ENCODE measurements at places on chromosomes 7 and 10. TPM values are rescaled to one million over a fixed set of nuclear protein-coding genes. Genes with fewer than 3 reads are reported as not detected.

TEX36 gene
- not detected for total RNA-seq

ACSM6 gene
- total RNA-seq = not detected

EPHA1 gene
- 28.2 TPM for total RNA-seq

CCDC172 gene
- total RNA-seq = not detected

FFAR4 gene
- not detected for total RNA-seq

DNA sequence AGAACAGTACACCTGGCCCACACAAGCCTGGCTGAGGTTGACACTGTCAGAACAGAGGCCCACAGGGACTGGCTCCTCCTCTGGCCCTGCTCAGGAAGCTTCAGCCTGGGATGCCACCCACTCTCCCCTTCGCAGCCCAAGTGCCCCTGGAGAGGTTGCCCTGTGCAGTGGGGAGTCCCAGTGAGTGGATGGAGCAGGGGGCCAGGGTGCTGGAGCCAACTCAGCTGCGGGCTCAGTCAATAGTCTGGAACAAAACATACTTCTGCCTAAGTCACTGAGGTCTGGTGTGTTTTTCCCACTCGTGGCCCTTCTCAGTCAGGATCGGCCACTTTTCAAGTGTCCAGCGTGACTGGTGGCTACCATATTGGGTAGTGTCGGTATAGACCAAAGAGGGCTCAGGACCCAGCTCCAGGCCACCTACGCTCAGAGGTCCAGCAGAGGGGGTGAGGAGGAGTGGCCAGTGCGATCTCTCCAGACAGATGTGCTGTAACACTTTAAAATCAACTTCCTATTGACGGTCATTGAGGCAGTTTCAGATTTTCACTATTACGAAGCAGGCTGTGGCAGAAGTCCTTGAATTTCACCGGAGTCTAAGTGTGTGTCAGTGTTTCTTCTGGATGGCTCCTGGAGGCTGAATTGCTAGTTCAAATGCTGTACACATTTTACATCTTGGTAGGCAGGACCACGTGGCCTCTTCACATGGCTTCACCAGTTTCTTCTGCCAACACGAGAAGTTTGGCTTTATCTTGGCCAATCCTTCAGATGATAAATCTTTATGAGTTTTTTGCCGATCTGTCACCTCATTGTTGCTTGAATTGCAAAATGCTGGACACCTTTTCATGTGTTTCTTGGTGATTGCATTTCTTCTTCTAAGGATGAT, 994 bp upstream of the GCK start:
- no peak overlapping the region for H3K4me3 ChIP-seq
- peaks cover 3% of the 10 kb centered on the region for H3K4me1 ChIP-seq
- H3K36me3 ChIP-seq = no peaks in the 10 kb centered on the region
- no peak for DNase-seq

GRCh38 chr10:103717341-103718246, 137.8 kb downstream of the SH3PXD2A start:
- H3K36me3 ChIP-seq = no peaks in the 10 kb centered on the region
- no peak for DNase-seq
- no peak overlapping the region for H3K27ac ChIP-seq
- H3K4me3 ChIP-seq = no peak overlapping the region
- H3K27me3 ChIP-seq = peaks cover 1% of the 10 kb centered on the region
- peaks cover 4% of the 10 kb centered on the region for H3K4me1 ChIP-seq

DNA sequence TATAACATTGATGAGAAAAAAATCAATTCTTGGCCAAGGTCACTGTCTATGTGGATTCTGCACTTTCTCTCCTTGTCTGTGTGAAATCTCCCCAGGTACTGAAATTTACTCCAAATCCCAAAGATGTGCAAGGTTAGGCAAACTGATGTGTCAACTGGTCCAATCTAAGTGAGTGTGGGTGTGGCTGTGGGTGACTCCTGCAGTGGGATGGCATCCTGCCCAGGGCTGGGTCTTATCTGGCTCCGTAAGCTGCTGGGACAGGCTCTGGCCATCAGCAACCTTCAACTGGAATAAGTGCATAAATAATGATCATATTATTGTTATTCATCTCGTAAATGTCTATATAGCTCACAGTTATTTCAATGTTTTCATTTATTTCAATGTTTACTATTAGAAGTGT, 79.3 kb downstream of the JCAD start:
- H3K4me1 ChIP-seq = no peaks in the 10 kb centered on the region
- no peak for DNase-seq
- peaks cover 15% of the 10 kb centered on the region for H3K27me3 ChIP-seq

GRCh38 chr10:30384701-30385201, 35.7 kb upstream of the MTPAP start:
- no peak overlapping the region for H3K4me3 ChIP-seq
- no peaks in the 10 kb centered on the region for H3K36me3 ChIP-seq
- H3K27ac ChIP-seq = no peak overlapping the region

GRCh38 chr10:54065106-54065505, 735.9 kb downstream of the PCDH15 start:
- H3K4me3 ChIP-seq = no peak overlapping the region
- H3K27me3 ChIP-seq = no peaks in the 10 kb centered on the region
- H3K4me1 ChIP-seq = no peaks in the 10 kb centered on the region
- no peak overlapping the region for H3K27ac ChIP-seq

GRCh38 chr10:8289186-8289924, 234.9 kb downstream of the GATA3 start:
- H3K36me3 ChIP-seq = no peaks in the 10 kb centered on the region
- no peak for DNase-seq
- no peak overlapping the region for H3K4me3 ChIP-seq
- peaks cover 2% of the 10 kb centered on the region for H3K4me1 ChIP-seq
- peaks cover 10% of the 10 kb centered on the region for H3K27me3 ChIP-seq
- H3K27ac ChIP-seq = no peak overlapping the region

- H3K27ac ChIP-seq = no peak overlapping the region
- H3K27me3 ChIP-seq = no peaks in the 10 kb centered on the region
- no peaks in the 10 kb centered on the region for H3K36me3 ChIP-seq
- H3K4me3 ChIP-seq = no peak overlapping the region
Observed at GRCh38 chr7:122064971-122065370, 79.1 kb downstream of the AASS start.

- H3K4me1 ChIP-seq = peaks cover 2% of the 10 kb centered on the region
- DNase-seq = no peak
- H3K4me3 ChIP-seq = no peak overlapping the region
- no peaks in the 10 kb centered on the region for H3K27me3 ChIP-seq
Observed at GRCh38 chr10:88540351-88540750, 42.8 kb downstream of the RNLS start.

DNA sequence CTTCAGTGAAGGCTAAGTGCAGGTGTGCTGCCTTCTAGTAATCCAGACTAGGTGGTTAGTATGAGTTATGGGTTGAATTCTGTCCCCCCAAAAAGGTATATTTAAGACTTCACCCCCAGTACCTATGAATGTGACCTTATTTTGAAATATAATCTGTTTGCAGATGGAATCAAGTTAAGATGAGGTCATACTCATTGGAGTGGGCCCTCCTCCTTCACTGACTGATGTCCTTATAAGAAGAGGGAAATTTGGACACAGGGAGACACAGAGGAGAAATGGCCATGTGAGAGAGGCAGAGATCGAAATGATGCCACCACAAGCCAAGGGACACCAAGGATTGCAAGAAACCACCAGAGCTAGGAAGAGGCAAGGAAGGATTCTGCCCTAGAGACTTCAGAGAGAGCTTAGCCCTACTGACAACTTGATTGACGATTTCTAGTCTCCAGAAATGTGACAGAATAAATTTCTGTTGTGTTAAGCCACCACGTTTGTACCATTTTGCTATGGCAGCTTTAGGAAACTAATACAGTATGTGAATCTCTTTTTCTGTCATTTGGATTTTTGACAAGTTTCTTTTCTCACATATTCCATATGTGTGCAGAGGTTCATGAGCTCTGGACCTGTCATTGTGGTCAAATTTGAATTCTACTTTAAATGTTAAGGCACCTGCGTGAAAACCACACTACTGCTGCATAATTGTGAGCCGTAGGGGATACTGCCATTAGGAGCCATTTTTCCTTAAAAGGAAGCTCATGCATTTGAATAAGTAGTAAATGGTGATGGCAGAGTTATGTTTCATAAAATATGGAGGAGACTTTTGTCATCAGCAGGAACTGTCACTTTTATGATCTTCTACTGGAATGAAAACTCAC, 2.6 kb upstream of the RPA3 start:
- no peak overlapping the region for H3K27ac ChIP-seq
- H3K36me3 ChIP-seq = peaks cover 18% of the 10 kb centered on the region
- H3K27me3 ChIP-seq = no peaks in the 10 kb centered on the region

DNA sequence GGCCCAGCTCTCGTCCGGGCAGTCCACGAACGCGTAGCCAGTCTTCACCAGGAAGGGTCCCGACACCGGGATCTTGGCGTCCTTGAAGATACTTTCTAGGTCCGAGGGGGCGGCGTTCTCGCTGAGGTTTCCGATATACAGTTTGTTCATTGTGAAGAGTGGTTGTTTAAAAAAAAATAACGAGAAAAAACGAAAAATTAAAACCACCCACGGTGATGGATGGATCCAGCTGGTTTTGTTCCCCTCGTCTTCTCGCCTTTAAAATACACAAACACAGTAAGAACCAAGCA, 385 bp downstream of the IGF2BP3 start:
- DNase-seq = no peak
- H3K4me3 ChIP-seq = peak overlapping the region; percentile 88
- peaks cover 1% of the 10 kb centered on the region for H3K36me3 ChIP-seq
- peak overlapping the region; percentile 69 for H3K27ac ChIP-seq
- H3K4me1 ChIP-seq = peaks cover 36% of the 10 kb centered on the region
- H3K27me3 ChIP-seq = peaks cover 79% of the 10 kb centered on the region

GRCh38 chr10:78731675-78732074, 337.1 kb upstream of the ZMIZ1 start:
- DNase-seq = no peak
- H3K4me1 ChIP-seq = no peaks in the 10 kb centered on the region
- peaks cover 17% of the 10 kb centered on the region for H3K27me3 ChIP-seq
- H3K4me3 ChIP-seq = no peak overlapping the region
- no peaks in the 10 kb centered on the region for H3K36me3 ChIP-seq

Measured in activated naive CD8-positive, alpha-beta T cell treated with anti-CD3 and anti-CD28 coated beads, Interleukin-2, amount 10 ng/mL, durations not matched to agents 7 days and 5 days (primary cell).